Spleen (tissue), 13 donors: ENCODE measurements at places on chromosomes 12 and 14. TPM values are rescaled to one million over a fixed set of nuclear protein-coding genes. Genes with fewer than 3 reads are reported as not detected.

- H3K27ac ChIP-seq, result peak overlapping the region; percentile 97
- DNase-seq, result no peak
- H3K27me3 ChIP-seq, result no peaks in the 10 kb centered on the region
- peaks cover 87% of the 10 kb centered on the region for H3K4me1 ChIP-seq
- peak overlapping the region; percentile 97 for H3K4me3 ChIP-seq
Observed at GRCh38 chr12:109995361-109995685, 845 bp downstream of the GIT2 start.

- H3K4me1 ChIP-seq, result no peaks in the 10 kb centered on the region
- no peak overlapping the region for H3K4me3 ChIP-seq
- DNase-seq, result no peak
- H3K27ac ChIP-seq, result no peak overlapping the region
Observed at GRCh38 chr12:75120311-75120711, 89.3 kb downstream of the KCNC2 start.

The CMA1 gene
- total RNA-seq, result not detected

DNA sequence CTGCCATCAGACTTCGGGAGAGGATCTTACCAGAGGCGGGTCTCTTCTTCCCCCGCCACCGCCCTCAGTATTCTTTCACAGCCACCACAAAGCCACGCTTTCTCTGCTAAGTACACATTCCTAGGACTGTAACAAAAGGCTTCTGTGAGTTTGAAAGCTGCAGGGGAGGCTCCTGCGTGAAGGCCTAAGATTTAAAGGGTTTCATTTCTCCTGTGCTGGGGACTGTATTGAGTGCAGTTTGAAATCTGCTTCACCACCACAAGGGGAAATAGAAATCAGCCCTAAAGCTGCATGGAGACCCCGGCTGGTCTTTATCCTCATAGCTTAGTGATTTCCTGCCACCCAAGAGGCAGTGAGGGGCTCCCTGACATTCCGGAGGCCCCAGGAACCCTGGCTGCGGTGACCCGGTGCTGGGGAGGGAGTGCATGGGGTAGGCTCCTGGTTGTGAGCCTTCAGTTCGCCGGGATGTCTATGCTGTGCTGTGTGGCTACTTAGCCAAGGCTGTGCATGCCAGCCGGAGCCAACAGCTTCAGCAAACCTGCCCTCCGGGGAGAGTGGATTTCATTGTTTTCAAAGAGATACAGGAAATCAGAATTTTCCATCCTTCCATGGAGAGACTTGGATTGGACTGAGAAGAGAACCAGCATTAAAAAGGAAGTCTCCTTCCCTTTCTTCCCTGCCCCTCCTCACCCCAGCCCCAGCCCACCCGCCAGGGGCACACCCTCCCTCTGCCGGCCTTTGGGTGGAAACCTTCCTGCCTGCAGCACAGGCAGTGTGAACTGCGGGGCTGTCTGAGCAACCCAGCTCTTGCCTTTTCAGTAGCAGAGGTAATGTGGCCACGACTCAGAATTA lies 163.3 kb downstream of the ETV6 start:
- peaks cover 85% of the 10 kb centered on the region for H3K4me1 ChIP-seq
- peak overlapping the region; percentile 56 for H3K4me3 ChIP-seq
- peak; percentile 83 for DNase-seq
- H3K27me3 ChIP-seq, result no peaks in the 10 kb centered on the region
- H3K36me3 ChIP-seq, result no peaks in the 10 kb centered on the region

- no peaks in the 10 kb centered on the region for H3K36me3 ChIP-seq
- no peaks in the 10 kb centered on the region for H3K27me3 ChIP-seq
- no peak for DNase-seq
- no peak overlapping the region for H3K4me3 ChIP-seq
- no peak overlapping the region for H3K27ac ChIP-seq
- H3K4me1 ChIP-seq, result no peaks in the 10 kb centered on the region
Observed at GRCh38 chr12:60308366-60308991, 712.6 kb downstream of the SLC16A7 start.

DNA sequence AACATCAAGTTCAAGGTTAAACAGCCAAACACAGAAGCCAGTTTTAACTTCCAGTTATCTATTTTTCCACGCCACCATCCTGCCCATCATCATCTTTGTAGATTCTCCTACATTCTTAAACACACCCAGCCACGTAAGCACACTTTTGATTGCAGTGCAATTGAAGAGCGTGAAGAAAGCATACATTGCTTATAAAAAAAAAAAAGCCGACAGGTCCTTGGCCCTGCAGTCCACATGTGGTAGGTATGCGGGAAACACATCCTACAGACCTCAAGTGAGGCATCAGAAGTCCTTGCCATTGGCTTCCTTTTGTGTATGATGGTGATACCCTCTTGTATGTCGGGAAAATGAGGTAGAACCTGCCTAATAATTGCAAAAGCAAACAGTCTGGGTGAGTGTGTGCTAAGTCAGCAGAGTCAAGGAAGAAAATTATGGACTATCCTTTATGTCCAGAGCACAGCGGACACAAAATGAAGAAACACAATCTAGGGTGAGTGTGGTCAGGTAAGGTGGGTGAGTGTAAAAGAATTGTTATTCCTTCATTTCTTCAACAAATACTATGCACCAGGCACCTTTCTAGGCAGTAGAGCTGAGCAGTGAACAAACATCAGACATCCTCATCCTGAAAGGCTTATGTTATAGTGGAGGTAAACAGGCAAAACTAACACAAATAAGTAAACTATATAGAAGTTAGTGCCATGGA lies 51.5 kb downstream of the EID3 start:
- H3K4me1 ChIP-seq, result peaks cover 4% of the 10 kb centered on the region
- H3K27me3 ChIP-seq, result no peaks in the 10 kb centered on the region
- no peak for DNase-seq
- peaks cover 37% of the 10 kb centered on the region for H3K36me3 ChIP-seq

DNA sequence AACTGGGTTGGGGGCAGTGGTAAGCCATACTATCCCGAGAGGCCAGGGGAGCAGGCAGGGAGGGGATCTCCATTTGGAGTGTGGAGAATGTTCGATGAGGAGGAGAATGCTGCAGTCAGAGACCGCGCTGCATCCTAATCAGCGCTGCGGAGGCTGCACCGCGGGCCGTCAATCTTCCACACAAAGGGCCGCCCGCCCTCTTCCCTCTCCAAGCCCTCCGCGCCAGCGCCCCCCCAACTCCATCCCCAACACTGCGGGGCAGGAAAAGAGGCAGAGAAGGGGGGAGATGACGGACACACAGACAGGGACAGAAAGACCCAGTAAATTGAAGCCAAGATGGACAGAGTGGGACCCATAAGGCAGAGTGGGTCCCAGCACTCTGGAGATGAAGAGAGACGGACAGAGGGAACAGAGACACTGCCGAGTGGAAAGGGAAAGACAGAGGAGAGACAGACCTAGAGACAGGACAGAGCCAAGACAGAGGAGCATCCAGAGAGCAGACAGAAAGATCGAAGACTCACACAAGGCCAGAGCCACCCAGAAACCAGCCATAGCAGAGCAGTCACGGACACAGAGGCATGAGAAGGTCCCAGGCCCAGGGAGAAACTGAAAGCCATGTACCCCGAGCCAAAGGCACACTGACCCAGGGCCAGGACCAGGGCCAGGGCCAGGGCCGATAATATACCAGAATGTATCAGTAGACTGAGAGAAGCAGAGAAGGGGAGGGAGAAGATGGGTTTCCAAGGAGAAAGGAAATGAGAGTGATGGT lies 3.5 kb downstream of the CISTR start:
- peaks cover 32% of the 10 kb centered on the region for H3K27me3 ChIP-seq
- no peak overlapping the region for H3K27ac ChIP-seq
- H3K4me3 ChIP-seq, result no peak overlapping the region
- peaks cover 46% of the 10 kb centered on the region for H3K4me1 ChIP-seq

DNA sequence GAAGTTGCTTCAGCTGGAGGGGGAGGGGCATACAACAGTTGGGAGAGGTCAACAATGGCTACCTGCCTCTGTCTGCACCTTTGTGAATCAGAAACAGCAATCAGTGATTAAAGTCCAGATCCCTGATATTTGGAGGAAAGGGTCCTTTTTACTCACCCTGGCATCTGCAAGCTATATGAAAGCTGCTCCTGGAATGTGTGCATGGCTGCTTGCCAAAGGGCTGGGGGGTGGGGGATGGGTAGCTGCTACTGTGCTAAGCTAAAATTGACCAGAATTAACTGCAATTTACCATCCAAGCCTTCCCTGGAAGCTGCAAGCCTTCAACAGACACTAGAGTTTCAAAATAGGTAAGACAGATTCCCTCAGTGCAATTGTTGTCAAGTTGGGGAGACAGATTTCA lies 13.5 kb upstream of the GTF2A1 start:
- no peaks in the 10 kb centered on the region for H3K36me3 ChIP-seq
- H3K27me3 ChIP-seq, result no peaks in the 10 kb centered on the region
- H3K4me3 ChIP-seq, result no peak overlapping the region
- no peak for DNase-seq
- no peaks in the 10 kb centered on the region for H3K4me1 ChIP-seq

GRCh38 chr12:83190631-83191390 lies 504.1 kb downstream of the TMTC2 start:
- no peaks in the 10 kb centered on the region for H3K36me3 ChIP-seq
- no peak overlapping the region for H3K4me3 ChIP-seq
- no peak for DNase-seq
- H3K4me1 ChIP-seq, result no peaks in the 10 kb centered on the region

The ARHGEF40 gene
- 98.3 TPM for total RNA-seq
